Activated CD8-positive, alpha-beta T cell treated with anti-CD3 and anti-CD28 coated beads, Interleukin-2, amount 10 ng/mL, durations not matched to agents 7 days and 5 days (primary cell): ENCODE measurements at places on chromosomes 6 and 20. TPM values are rescaled to one million over a fixed set of nuclear protein-coding genes. Genes with fewer than 3 reads are reported as not detected.

The MACROD2 gene
- total RNA-seq = not detected

The MYLK4 gene
- 0.26 TPM for total RNA-seq

The GRM4 gene
- not detected for total RNA-seq

The CST5 gene
- total RNA-seq = not detected

The VSX1 gene
- not detected for total RNA-seq
